ENCODE measurements at places on chromosomes 3 and 15.

DNA sequence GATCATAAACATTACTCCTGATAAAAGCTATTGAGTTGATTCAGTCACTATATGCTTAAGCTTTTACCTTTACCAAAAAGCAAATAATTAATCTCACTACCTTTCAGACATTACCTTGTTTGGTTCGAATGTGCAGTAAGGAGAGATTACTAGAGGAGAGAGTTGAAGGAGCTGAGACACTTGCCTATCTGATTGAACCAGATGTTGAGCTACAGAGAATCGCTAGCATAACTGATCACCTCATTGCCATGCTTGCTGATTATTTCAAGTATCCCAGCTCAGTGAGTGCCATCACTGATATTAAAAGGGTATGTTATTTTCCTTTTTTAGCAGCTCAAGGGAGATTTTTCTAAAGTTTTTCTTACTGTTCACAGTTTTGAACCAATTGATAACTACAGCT is 54.6 kb downstream of the ARMC8 start:
- no peak for DNase-seq

- no peak for DNase-seq
Observed at GRCh38 chr3:135918600-135918999, 46.9 kb upstream of the PPP2R3A start.

DNA sequence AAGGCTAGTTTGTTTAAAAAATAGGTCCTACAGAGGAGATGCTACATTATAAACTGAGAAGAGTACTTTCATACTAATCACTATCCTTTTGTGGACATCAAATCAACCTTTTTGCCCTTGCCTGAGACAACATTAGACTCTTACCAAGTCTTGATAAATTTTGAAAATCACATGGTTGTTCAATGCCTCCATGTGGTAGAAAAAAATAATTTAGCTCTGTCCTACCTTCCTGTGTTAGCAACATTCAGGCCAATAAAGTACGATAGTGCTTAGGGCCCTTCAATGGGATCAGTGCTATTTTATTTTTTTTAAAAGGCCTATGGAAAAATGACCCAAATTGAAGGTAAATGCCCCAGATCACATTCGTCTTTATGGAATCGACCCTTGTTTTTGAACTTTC is 5.0 kb upstream of the UBE2E1 start:
- DNase-seq: no peak

- no peak for DNase-seq
Observed at GRCh38 chr3:48426944-48427629, 2.8 kb downstream of the PLXNB1 start.

DNA sequence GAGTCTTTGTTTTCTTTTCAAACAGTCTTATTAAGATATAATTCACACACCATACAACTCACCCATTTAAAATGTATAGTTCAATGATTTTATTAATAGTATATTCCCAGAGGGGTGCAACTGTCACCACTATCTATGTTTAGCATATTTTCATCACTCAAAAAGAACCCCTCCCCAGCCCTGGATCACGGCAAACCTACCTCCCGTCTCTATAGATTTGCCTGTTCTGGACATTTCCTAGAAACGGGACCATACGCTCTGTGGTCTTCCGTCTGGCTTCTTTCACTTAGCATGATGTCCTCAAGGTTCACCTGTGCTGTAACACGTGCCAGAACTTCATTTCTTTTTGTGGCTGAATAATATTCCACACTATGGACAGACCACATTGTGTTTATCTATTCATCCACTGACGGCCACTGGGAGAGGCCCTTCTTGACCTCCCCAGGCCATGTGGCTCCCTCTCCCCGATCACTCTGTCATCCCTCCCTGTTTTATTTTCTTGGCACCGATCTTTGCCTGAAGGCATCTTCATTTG is 56.4 kb downstream of the IQSEC1 start:
- DNase-seq: no peak

- DNase-seq: no peak
Observed at GRCh38 chr3:124666067-124666466, 64.2 kb upstream of the UMPS start.

DNA sequence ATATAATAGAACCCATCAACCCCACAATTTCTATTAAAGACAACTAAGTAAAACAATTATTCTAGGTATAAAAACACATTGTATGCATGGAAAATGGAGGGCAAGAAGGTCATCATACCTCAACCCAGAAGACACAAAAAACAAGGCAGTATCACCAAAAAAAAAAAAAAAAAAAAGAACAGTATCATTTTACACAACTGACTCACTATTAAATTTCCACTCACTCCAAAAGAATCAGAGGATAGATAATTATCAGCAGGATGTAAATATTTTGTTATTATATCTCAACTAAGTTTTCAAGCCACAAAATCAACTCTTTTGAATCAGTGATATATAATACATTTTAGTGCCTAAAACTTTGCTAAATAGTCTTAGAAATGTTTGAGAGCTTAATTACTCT is 55.0 kb downstream of the CLASP2 start:
- DNase-seq: no peak

DNA sequence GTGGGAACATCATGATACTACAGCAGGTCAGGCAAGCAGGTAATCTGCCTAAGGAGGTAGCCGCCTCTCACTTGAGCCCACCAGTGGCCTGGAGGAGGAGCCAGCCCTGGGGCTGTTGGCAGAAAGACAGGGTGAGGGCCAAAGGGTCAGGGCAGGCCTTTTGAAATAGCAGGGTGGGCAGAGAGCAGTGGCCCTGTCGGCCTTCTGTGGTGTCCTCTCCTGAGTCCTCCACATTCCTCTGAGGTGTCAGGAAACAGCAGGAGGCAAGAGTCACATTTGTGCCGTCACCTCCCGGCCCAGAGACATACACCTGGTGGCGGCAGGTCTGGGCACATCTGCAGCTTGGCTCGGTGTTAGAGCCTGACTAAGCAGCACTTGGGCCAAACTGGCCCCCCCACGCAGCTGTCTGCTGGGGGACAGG is 3.9 kb upstream of the BNC1 start:
- DNase-seq: no peak

DNA sequence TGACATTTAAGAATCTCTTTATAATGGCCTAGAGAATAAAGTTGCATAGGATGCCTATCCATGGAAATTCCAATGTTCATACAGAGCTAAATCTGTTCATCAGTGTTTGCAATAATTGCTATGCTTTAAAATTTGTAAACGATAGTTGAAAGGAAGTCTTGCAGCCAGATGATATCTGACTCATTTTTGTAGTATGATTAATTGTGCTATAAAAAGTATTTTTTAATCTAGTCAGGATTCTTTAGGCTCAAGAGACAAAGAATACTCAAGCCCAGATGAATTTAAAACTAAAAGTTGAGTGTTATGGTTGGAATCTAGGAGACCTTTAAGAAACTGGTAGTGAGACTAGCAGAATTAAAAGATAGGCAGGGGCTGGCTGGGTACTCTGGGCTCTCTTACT is 50.5 kb downstream of the SUCNR1 start:
- DNase-seq: no peak

GRCh38 chr3:43089081-43089480 is 16.8 kb downstream of the POMGNT2 start:
- no peak for DNase-seq
